ENCODE measurements at places on chromosomes 2 and 18.

DNA sequence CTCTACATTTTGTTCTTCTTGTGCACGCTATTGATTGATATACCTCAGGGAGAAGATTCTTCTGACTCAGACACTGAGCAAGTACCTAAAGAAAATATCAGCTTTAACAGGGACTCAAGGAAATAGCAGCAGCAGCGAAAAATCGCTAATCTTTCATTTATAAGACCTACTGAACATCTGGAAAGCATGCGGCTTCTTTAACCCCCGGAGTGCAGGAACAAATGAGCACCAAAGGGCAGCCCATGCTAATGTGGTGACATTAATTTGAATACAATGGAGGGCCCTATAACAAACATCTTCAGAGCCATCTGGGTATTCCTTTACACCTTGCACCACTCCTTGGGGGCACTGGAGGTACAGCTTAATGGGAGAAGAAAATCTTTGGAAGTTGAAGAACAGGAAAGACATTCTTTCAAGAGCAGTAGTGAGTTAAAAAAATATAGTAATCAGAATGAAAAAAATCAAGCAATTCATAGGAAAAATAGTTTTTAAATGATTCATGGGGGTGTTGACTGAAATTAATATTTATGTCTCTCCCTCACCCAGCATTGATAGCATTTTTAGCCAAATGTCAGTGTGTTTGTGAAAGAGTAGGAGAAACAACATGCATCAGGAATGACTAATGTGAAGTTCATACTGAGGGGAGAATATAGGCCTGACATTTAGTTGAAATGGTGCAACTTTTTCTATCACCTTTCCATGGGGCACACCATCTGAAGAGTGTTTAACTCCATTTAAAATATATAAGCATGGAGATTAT is 281.7 kb downstream of the HRH4 start:
- no peak for DNase-seq

GRCh38 chr18:5481621-5482020 is 62.2 kb downstream of the EPB41L3 start:
- DNase-seq: no peak

GRCh38 chr18:63974991-63975390 is 5.1 kb downstream of the SERPINB8 start:
- no peak for DNase-seq

DNA sequence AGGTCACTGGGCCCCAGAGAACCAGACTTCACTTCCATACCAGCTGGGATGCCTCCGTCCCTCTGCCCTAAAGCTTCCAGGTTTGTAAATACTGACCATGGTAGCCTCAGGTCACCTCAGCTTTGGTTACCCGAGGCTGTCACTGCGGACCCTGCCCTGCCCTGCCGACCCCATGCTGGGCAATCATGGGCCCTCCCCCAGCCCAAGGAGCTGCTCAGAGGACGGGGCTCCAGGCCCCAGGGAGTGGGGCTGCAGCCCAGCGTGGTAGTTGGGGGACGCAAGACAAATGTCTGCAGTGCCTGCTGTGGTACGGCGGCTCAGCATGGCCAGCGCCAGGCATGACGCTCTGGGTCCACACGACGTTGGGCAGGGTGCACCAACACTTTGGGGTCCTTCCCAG is 25.3 kb downstream of the RAMP1 start:
- no peak for DNase-seq

DNA sequence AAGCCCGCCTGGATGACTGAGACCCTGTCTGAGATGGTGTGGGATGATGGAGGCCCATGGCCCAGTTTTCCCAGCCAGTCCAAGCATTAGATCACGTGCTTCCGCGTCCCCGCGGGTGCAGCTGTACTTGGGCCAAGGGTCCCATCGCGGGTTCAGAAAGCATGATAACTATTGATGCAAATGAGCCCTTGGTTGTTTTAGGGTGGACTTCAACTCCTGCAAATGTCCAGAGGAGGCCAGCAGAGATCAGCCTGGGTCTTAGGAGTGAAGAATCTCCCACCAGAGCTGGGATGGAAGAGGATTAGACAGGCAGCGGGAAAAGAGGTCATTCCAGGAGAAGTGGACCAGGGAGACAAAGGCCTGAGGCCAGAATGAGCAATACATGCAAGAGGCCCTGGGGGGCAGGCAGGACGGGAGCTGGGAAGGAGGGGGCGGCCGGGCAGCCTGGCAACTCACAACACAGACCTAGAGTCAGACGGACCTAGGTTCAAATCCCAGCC is 89.9 kb upstream of the TMEM247 start:
- DNase-seq: no peak

GRCh38 chr2:10923008-10923375 is 11.3 kb downstream of the KCNF1 start:
- DNase-seq: no peak

DNA sequence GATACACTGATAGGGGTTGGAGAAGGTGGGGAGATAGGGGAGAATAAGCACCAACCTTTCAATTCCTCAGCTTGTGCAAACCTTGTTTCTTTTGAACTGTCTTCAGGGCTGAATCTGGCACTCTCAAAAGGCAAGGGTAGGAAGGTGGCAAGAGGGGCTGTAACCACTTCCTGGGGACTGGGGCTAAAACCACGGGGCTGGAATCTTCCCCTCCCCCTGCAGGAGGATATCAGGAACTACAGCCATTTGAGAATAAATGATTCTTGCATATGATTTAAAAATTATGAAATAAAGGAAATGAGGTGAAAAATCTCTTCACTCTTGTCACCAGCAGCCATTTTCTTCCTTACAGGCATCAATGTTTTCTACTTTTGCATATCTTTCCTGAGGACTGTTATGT is 50.8 kb downstream of the ATOH8 start:
- DNase-seq: no peak

- no peak for DNase-seq
These were observed 136.5 kb downstream of the NYAP2 start for GRCh38 chr2:225536036-225536435.

- DNase-seq: no peak
These were observed 1.4 kb downstream of the LAMA1 start for GRCh38 chr18:7116001-7116730.
